ENCODE measurements at places on chromosomes 7 and 10.

- DNase-seq: no peak
Observed at GRCh38 chr7:103637094-103637493, 191.1 kb upstream of the SLC26A5 start.

GRCh38 chr10:97533888-97534287 is 35.2 kb downstream of the UBTD1 start:
- no peak for DNase-seq

GRCh38 chr7:7176406-7177043 is 5.8 kb upstream of the C1GALT1 start:
- DNase-seq: no peak

- no peak for DNase-seq
Observed at GRCh38 chr10:123266971-123267370, 112.8 kb downstream of the BUB3 start.

- DNase-seq: no peak
Observed at GRCh38 chr7:104643587-104644217, 315.3 kb downstream of the LHFPL3 start.

DNA sequence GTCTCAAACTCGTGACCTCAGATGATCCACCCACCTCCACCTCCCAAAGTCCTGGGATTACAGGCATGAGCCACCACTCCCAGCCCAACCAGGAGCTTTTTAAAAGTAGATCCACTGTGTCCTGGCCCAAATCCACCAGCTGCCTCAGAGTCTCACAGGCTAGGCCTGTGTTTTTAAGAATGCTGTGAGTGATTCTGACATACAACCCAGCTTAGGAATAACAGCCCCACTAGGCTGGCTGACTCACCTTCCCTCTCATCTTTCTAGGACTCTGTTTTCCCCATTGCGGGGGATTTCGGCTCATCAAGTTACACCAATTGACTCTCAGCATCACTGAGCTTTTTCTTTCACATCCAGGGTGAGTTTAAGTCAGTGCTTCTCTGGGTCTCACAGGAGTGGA is 207.6 kb downstream of the SKIDA1 start:
- DNase-seq: no peak

DNA sequence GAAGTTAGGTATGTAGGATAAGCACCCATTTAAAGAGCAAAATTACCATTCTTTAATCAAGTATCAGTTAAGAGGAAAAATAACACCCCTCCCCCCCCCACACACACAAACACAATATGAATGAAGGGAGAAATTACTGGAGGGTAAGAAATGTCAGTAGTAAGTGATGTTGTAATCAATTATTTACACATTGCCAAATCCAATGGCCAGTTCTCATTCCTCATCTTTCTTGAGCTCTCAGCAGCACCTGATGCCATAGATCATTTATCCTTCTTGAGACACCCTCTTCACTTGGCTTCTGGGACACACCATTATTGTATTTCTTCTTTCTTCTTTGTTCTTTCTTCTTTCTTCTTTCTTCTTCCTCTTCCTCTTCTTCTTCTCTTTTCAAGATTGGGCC is 33.7 kb upstream of the FAM3C start:
- DNase-seq: no peak

DNA sequence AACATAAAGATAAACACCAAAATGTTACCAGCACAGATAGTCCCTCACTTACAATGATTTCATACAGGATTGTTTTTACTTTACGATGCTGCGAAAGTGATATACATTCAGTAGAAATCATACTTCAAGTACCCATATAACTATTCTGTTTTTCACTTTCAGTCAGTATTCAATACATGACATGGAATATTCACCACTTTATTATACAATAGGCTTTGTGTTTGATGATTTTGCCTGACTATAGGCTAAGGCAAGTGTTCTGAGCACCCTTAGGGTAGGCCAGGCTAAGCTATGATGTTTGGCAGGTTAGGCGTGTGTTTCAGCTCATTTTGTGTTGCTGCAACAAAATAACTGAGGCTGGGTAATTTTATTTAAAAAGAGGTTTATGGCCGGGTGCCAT is 155.0 kb downstream of the RTKN2 start:
- DNase-seq: no peak

- DNase-seq: no peak
Observed at GRCh38 chr7:72406820-72407403, 5.2 kb downstream of the CALN1 start.

GRCh38 chr10:51176976-51177695 is 102.8 kb downstream of the PRKG1 start:
- no peak for DNase-seq

GRCh38 chr10:117950408-117950807 is 96.3 kb downstream of the RAB11FIP2 start:
- DNase-seq: no peak

DNA sequence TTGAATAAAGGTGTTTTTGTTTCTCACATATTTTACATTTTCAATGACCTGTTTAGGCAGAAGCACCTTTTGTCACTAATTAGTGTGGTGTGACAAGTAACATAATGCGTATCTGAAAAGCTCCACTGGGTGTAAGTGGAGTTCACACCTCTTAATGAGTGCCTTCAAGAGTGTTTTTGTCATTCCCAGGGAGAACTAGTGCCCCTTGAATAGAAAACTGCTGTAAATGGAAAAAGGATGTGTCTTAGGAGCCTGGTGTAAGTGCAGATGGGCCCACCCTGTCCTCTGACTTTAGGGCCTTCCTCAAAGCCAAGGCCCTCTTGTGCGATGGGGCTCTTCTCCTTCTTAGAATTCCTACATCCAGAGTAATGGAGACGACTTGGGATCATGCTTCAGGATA is 170.0 kb downstream of the MGMT start:
- no peak for DNase-seq

- DNase-seq: no peak
Observed at GRCh38 chr7:141748396-141748795, 10.2 kb downstream of the SSBP1 start.

- no peak for DNase-seq
Observed at GRCh38 chr7:27066148-27066547, 29.7 kb downstream of the HOXA1 start.

GRCh38 chr7:152543799-152544198 is 108.0 kb upstream of the KMT2C start:
- no peak for DNase-seq

GRCh38 chr10:60423920-60424319 is 34.2 kb upstream of the ANK3 start:
- DNase-seq: no peak

DNA sequence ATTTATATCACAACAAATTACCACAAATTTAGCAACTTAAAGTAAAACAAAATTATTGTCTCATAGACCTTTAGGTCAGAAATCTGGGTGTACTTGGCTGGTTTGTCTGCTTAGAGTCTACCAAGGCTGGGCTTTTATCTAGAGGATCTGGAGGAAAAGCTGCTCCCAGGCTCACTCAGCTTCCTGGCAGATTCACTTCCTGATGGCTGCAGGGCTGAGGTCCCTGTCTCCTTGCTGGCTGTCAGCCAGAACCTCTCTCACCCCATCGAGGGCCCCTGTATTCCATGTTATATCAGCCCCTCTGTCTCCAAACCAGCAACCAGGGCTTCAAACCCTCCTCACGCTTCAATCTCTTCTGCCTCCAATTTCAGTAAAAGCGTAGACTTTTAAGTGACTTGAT is 734.9 kb downstream of the NRG3 start:
- DNase-seq: no peak

- no peak for DNase-seq
Observed at GRCh38 chr7:55130395-55131141, 111.8 kb downstream of the EGFR start.

Data from stimulated activated CD8-positive, alpha-beta memory T cell treated with anti-CD3 and anti-CD28 coated beads, Interleukin-7, amount 100 ng/mL, for 1 hour (primary cell).